CD4-positive, CD25-positive, alpha-beta regulatory T cell (primary cell): ENCODE measurements at places on chromosomes 3 and 15. TPM values are rescaled to one million over a fixed set of nuclear protein-coding genes. Genes with fewer than 3 reads are reported as not detected.

The HDGFL3 gene
- 1.2 TPM for total RNA-seq

DNA sequence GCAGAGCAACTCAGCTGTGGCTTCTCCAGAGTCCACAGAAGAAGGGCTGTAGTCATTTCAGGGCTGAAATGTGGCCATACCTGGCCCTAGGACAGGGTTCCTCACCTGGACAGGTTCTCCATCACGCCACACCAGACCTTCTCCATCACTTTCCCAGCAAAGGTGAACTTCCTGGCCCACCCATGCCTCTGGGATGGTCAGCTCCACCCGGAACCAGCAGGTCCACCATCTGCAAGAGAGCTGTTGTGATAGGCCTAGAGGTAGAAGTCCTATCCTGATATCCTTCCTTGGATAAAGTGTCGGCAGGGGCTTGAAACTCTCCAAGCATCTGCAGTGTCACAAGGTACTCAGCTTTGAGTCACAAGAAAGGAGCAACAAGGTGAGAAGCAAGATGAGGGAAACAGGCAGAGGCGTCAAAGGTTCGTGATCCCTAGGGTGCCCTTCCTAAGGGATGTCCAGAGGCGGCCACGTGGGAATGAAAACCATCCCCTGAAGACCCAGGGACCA, 948 bp downstream of the MAN2C1 start:
- no peak for DNase-seq

DNA sequence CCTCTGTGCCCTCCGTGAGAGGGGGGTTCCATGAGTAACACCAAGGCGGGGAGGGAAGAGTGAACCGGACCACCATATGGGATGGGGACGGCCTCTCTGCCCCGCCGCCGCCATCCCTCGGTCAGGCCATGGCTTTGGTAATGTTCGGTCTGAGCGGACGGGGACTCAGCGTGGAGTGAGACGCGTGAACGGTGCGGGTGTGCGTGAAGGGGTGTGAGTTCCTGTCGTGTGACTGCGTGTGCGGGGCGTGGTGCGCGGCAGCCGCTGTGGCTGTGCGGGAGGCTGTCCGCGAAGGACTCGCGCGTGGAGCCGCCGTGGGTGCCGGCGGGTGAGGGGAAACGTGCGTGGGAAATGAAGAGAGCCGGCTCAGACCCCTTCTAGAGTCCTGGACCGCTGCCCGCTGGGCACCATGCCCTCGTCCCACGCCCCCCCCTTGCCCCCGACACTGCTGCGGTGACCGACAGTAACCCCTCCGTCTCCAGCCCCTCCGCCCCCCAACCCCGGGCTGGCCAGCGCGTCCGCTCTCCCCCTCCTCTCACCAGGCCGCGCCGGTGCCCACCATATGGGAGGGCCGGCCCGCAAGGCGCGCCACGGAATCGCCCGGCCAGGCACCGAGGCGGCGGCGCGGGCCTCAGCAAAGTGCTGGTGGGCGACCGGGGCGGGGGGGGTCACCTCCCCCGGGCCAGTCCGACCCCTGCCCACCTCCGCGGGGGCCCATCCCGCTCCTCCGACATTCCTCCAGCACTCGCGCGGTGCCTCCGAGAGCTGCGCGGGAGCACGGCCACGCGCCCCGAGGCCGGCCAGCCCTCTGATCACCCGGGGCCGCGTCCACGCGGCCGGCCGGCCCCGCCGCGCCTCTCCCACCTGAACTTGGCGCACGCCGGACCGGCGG, 589 bp downstream of the KLF15 start:
- no peak for DNase-seq

GRCh38 chr15:31262901-31263671, 63.5 kb upstream of the KLF13 start:
- DNase-seq = no peak

The JMJD7 gene
- total RNA-seq = 42.2 TPM

- DNase-seq = no peak
These were observed 25.0 kb downstream of the SH3GL3 start for GRCh38 chr15:83472151-83472550.
